Stimulated activated naive B cell treated with anti-CD40 and anti-IgM and Interleukin-4, amounts not matched to agents 10 μg/mL and 1 μg/mL and 100 μg/mL, for 72 hours (primary cell): ENCODE measurements at places on chromosomes 12 and 14.

- no peaks in the 10 kb centered on the region for H3K4me1 ChIP-seq
- H3K27me3 ChIP-seq: peaks cover 6% of the 10 kb centered on the region
- H3K27ac ChIP-seq: no peak overlapping the region
- H3K4me3 ChIP-seq: no peak overlapping the region
- no peaks in the 10 kb centered on the region for H3K36me3 ChIP-seq
- DNase-seq: no peak
These were observed 118.5 kb upstream of the LGR5 start for GRCh38 chr12:71321130-71321529.

DNA sequence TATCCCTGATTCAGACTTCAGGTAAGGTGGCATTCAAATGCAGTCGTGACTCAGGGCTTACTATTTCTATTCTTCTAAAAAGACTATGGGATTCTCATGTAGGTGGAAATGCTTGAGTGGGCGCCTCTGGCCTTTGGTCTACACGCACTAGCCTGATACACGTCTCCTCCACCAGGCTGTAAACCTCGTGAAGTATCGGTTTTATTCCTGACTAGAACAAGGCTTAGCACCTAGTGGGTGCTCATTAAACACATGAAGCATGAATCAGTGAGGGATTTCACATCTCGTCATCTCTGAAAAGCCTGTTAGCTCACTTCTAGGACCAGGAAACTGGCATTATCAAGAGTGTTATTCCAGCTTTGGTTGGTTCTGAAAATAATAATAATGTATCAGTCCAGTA, 17.7 kb upstream of the HNF1A start:
- peaks cover 11% of the 10 kb centered on the region for H3K27me3 ChIP-seq
- no peaks in the 10 kb centered on the region for H3K4me1 ChIP-seq
- peak overlapping the region; percentile 25 for H3K27ac ChIP-seq

GRCh38 chr14:67973436-67973835, 153.9 kb downstream of the RAD51B start:
- no peak for DNase-seq
- no peaks in the 10 kb centered on the region for H3K27me3 ChIP-seq
- H3K27ac ChIP-seq: no peak overlapping the region
- peaks cover 2% of the 10 kb centered on the region for H3K4me1 ChIP-seq
- H3K4me3 ChIP-seq: no peak overlapping the region

GRCh38 chr12:92676710-92677109, 26.1 kb upstream of the PLEKHG7 start:
- no peak for DNase-seq
- peaks cover 8% of the 10 kb centered on the region for H3K27me3 ChIP-seq
- no peaks in the 10 kb centered on the region for H3K36me3 ChIP-seq
- no peak overlapping the region for H3K27ac ChIP-seq

- peaks cover 5% of the 10 kb centered on the region for H3K36me3 ChIP-seq
- H3K4me3 ChIP-seq: no peak overlapping the region
- H3K27ac ChIP-seq: no peak overlapping the region
- H3K4me1 ChIP-seq: peaks cover 9% of the 10 kb centered on the region
- H3K27me3 ChIP-seq: peaks cover 4% of the 10 kb centered on the region
These were observed 54.0 kb downstream of the ZNF664 start for GRCh38 chr12:124026755-124027745.

DNA sequence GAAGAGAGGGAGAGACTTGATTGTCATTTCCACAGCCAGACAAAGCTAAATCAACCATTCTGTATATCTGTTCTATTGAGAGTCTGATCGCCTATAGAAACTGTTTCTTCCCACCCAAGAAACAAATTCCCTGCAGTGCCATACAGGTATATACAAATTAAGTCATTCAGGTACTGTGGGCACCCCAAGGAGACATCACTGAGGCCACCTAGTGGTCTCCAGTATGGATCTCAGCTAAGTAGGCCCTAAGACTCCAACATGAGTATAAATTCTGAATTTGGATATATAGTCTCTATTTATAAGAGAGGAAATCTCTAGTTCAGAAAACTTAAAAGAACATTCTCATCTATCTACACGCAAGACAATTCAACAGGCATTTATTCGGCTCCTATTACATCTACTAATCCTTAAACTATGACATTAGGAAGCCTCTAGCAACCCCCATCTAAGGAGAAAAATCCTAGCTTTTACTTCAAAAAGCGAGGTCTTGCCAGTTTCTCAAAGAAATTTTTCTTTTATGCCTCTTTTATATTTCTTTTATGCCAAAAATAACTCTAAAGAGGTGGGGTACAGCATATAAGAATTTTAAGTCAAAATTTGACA, 62.6 kb downstream of the DCAF5 start:
- H3K27ac ChIP-seq: no peak overlapping the region
- no peak for DNase-seq
- H3K4me1 ChIP-seq: peaks cover 8% of the 10 kb centered on the region
- H3K36me3 ChIP-seq: peaks cover 10% of the 10 kb centered on the region
- H3K4me3 ChIP-seq: no peak overlapping the region

DNA sequence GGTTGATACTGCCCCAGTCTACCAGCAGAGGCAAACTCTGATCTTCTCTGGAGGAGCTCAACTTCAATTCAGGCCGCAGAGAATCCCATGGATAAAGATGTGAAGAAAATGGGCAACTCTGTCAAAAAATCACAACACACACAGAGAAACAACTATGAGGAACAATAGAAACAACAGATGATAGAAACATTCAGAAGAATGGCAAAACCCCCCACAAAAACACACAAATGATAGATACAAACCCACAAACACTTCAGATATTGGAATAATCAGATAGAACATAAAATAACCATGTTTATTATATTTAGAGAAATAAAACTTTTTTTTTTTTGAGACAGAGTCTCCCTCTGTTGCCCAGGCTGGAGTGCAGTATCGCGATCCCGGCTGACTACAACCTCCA, 20.0 kb upstream of the HVCN1 start:
- DNase-seq: no peak
- no peak overlapping the region for H3K4me3 ChIP-seq
- peaks cover 5% of the 10 kb centered on the region for H3K36me3 ChIP-seq
- H3K4me1 ChIP-seq: peaks cover 9% of the 10 kb centered on the region

DNA sequence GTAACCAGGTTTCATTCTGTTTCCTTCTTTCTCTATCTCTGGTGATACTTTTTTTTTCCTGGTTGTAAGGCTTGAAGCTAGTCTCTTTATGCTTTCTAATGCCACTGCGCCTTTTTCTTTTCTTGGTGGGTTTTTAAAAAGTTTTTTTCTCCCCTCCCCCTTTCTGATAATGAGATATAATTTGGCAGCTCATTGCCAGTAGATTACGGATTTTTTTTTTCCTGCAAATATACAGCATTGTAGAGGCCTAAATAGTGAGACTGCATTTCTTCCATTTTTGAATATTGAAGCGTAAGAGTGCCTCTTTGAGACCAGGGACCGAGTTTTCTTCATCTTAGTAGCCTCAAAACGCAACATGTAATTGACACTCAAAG, 1.1 kb downstream of the PAPOLA start:
- no peaks in the 10 kb centered on the region for H3K27me3 ChIP-seq
- H3K27ac ChIP-seq: peak overlapping the region; percentile 99

- H3K27ac ChIP-seq: no peak overlapping the region
- no peaks in the 10 kb centered on the region for H3K4me1 ChIP-seq
- H3K4me3 ChIP-seq: no peak overlapping the region
- DNase-seq: no peak
- H3K27me3 ChIP-seq: peaks cover 4% of the 10 kb centered on the region
- H3K36me3 ChIP-seq: no peaks in the 10 kb centered on the region
These were observed 43.7 kb downstream of the HSPB8 start for GRCh38 chr12:119222222-119222951.

DNA sequence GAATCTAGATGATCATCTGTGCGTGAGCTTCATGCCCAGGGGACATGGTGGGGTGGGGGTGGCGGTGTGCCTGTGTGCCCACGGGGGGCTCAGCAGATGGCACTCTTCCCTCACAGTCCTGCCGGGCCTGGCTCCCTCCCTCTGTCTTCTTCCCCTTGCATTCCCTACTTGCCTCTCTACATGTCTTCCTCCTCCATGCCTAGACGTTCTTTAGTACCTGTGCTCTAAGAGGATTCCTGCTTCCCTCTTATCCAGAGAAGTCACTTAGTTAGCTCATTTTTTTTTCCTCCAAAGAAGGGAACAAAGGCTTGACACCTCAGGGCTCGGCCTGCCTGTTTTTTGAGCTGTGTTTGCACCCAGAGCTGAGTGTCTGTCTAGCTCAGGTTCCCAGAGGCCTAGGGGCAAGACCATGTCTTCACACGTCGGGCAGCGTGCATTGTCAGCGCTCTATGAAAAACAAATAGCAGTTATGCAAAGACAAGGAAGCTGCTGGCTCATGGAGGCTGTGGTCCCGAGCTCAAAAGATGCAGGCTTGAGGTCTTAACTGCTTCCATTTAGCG, 48.8 kb downstream of the NINJ2 start:
- H3K36me3 ChIP-seq: no peaks in the 10 kb centered on the region
- no peak overlapping the region for H3K27ac ChIP-seq
- peaks cover 26% of the 10 kb centered on the region for H3K4me1 ChIP-seq

DNA sequence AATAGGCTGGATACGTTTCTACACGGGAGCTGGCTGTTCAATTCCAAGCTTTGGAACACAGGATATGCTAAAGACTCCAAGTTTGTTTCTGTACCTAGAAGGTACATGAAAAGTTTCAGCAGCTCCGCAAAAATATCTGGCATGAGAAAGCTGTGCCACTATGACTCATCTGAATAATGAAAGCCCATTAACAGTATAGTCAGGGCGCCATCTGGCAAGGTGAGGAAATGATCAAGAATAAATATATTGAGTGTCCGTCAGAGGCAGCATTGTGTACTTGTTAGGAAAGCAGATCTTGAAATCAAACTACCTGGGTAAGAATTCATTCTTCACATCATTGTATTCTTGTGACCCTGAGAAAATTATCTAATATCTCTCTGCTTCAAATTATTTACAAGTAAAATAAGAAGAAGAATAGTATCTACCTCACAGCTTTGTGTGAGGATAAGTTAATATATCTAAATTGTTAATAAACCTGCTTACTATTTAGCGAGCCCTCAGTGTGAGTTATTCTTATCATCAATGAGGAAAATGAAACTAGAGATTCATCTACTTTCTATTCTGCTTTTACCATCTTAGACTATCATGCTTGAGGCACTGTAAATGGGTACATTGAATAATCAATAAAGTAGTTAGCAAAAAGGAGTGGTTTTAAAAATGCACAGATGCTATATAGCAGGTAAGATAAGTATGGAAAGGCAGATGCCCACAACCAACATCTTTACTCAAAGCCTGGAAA, 53.5 kb downstream of the FSCB start:
- H3K36me3 ChIP-seq: no peaks in the 10 kb centered on the region
- no peak overlapping the region for H3K27ac ChIP-seq
- no peak for DNase-seq
- no peaks in the 10 kb centered on the region for H3K4me1 ChIP-seq
- no peak overlapping the region for H3K4me3 ChIP-seq
- H3K27me3 ChIP-seq: no peaks in the 10 kb centered on the region

DNA sequence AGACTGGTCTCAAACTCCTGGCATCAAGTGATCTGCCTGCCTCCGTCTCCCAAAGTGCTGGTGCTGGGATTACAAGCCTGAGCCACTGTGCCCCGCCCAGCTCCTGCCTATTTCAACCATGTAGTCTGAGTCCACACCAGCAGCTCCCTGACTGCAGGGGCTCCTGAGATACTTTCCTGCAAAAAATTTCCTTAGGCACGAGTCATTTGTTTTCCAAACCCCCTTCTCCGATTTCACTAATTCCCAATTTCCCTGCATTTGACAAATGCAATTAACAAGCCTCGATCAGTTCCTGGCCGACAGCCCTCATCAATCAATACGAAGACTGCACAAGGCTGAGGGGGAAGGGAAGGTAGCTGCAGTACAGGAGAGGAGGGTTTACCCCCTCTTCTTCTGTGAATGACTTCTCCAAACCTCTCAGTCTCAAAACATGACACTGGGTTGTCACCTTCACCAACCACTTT, 10.1 kb downstream of the PSMB5 start:
- H3K4me1 ChIP-seq: peaks cover 46% of the 10 kb centered on the region
- H3K27ac ChIP-seq: peak overlapping the region; percentile 33
- no peak for DNase-seq
- no peak overlapping the region for H3K4me3 ChIP-seq
- H3K36me3 ChIP-seq: peaks cover 63% of the 10 kb centered on the region

GRCh38 chr12:130186651-130187268, 24.5 kb downstream of the FZD10 start:
- no peak overlapping the region for H3K4me3 ChIP-seq
- H3K27me3 ChIP-seq: no peaks in the 10 kb centered on the region
- DNase-seq: no peak
- no peaks in the 10 kb centered on the region for H3K4me1 ChIP-seq

DNA sequence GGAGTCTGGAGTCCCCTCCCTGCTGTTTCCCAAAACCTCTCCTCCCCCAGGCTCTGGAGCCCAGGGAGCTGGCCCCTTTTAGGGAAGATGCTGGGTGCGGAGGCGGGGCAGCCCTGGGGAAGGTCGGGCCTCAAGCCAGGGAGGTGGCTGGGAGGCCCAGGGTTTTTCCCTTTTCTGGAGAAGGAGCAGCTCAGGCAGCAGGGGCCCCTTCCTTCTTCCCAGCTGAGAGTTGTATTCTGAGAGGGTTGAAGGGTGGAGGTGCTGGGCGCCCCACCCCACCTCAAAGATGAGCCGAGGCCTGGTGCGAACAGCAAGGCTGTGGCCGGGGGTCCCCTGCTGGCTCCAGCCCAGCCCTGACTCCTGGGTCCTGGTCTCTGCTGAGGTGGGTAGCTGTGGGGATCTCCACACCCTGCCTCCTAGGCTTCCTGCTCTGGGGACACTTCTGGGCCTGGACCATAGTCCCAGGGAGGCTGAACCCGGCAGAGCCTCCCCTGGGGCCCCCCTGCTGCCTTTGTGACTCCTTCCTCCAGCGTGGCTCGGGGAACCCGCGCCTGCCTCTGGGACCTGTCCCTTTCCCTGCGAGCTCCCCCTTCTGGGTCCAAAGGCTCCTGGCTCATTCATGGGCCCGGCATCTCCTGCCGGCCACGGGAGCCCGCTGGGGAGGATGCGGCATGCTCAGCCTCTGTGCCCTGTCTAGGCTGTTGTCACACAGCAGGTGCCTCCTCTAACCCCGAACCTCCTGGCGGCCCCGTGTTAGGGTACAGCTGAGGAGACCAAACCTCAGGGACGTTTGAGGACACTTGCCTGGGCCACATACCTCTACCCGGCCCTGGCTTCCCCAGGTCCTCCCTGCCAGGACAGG, 4.4 kb downstream of the TRMT61A start:
- peaks cover 28% of the 10 kb centered on the region for H3K36me3 ChIP-seq
- no peak for DNase-seq
- peaks cover 21% of the 10 kb centered on the region for H3K4me1 ChIP-seq
- H3K4me3 ChIP-seq: no peak overlapping the region
- peak overlapping the region; percentile 47 for H3K27ac ChIP-seq

- no peaks in the 10 kb centered on the region for H3K36me3 ChIP-seq
- H3K27ac ChIP-seq: no peak overlapping the region
- no peaks in the 10 kb centered on the region for H3K4me1 ChIP-seq
- no peak overlapping the region for H3K4me3 ChIP-seq
- no peaks in the 10 kb centered on the region for H3K27me3 ChIP-seq
These were observed 268.9 kb upstream of the NOVA1 start for GRCh38 chr14:26866721-26867120.

DNA sequence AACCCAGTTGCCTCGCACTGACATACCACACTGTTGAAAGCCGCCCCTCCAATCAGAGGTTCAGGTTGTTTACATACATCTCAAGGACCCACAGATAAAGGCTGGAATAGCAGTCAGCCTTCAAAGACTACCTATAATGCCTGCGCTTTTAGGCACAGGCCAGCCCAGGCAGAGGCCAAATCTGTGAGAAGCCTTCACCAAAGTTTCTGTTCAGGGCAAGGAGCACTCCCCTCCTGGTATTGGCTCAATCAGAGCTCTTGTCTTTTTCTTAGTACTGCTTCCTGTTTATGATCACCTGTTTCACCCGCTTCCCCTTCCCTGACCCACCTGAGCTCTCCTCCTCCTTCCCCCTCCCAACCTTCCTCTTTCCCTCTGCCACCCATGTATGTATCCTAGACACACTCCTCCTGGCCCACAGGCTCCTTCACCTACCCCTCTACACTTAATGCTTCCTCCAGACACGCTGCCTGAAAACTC, 34.8 kb downstream of the DUSP16 start:
- no peak for DNase-seq
- H3K27ac ChIP-seq: no peak overlapping the region
- no peaks in the 10 kb centered on the region for H3K36me3 ChIP-seq
- H3K4me1 ChIP-seq: no peaks in the 10 kb centered on the region
